ENCODE measurements at places on chromosomes 7 and 10.

DNA sequence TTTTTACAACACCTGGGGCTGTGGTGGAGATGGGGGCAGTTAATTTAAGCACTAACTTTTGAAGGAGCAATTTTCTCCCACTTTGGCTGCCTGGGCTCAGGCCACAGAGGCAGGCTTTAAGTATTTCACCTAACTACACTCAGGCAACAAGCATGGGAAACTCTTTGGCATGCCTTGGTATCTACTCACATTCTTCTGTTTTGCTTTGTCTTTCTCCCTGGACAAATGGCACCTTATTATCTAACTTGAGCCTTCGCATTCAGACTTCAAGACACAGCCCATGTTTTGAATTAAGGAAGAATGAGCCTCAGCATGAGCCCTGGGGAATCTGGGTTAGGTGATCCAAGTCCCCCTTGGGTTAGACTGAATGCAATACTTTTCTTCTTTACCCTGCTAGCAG is 31.8 kb upstream of the BMPER start:
- no peak for DNase-seq

GRCh38 chr10:677750-678661 is 11.5 kb downstream of the DIP2C start:
- no peak for DNase-seq

- DNase-seq, result no peak
These were observed 148.0 kb downstream of the MAPK8 start for GRCh38 chr10:48454302-48455054.

DNA sequence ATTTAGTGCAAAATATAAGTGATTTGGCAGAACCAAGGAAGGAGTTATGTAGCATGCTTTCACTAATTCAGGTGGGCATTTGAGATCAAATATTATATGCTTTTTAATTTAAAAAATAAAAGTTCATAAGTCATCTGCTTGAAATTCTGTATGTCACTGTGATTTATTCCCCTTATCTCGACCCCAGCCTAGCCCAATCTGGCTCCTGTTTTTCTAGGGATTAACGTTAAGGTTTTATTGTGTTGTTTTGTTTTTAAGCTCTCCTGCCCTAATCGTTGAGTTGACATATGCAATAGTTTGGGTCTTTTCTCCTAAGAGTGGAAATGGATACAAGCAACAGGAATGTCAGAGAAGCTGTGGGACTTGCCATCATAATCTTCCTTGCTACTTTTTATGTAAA is 42.6 kb downstream of the WIPF3 start:
- DNase-seq, result no peak

- DNase-seq, result no peak
These were observed 48.6 kb upstream of the NANOS1 start for GRCh38 chr10:118980870-118981269.

- DNase-seq, result no peak
These were observed 28.7 kb upstream of the STRIP2 start for GRCh38 chr7:129405527-129405926.

DNA sequence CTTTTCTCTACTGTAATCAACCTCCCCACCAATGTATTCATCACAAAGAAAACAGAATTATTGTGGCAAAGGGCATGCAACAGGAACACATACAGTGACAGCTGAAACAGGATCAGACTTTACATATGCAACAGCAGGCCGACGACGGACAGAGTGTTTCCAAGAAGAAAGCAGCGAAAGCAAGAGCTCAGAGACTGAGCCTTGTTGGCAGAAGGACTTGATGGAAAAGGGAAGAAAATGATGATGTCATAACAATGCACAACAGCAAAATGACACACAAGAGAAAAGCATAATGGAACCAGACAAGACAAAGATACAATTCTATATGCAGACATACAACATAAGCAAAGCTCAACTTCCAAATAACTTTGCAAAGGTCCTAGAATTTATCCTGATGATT is 106.5 kb downstream of the ARHGAP12 start:
- DNase-seq, result no peak

DNA sequence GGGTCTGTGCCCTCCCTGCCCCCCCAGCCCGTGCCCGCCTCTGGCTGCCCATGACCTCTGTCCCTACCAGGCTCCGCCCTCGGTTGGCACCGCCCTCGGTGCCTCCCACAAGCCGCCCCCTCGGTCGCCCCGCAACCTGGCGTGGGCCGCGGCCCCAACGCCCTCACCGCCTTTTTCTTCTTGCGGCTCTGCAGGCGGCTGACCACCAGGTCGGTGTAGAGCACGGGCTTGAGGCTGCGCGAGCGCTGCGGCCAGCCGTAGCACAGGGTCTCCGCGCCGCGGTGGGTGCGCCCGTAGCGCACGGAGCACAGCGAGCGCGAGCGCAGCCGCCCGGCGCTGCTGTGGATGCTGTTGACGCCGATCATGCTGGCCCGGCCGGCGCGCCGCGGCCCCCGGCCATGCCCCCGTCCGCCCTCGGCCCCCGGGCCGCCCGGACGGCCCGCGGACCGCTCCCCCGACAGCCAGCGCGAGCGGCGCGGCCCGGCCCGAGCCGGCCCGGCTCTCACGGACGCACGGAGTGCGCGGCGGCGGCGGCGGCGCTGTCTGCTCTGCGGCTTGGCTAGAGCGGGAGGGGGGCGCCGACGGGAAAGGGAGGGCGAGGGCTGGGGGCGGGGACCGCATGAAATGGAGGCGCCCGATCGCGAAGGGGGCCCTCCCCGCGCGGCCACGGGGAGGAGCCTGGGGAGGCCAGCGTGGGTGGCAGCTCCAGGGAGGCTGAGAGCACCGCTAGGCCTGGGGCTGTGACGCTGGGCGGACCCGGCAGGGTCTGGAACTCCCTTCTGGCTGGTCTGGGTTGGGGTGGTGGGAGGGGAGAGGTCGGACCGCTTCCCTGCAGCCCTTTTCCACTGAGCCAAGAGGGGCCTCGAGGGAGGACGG is 9.6 kb downstream of the PSD start:
- DNase-seq, result peak; percentile 62

- peak; percentile 42 for DNase-seq
These were observed 14.3 kb downstream of the TSPAN15 start for GRCh38 chr10:69465457-69466157.

GRCh38 chr7:107996072-107996882 is 6.7 kb downstream of the LAMB1 start:
- no peak for DNase-seq

DNA sequence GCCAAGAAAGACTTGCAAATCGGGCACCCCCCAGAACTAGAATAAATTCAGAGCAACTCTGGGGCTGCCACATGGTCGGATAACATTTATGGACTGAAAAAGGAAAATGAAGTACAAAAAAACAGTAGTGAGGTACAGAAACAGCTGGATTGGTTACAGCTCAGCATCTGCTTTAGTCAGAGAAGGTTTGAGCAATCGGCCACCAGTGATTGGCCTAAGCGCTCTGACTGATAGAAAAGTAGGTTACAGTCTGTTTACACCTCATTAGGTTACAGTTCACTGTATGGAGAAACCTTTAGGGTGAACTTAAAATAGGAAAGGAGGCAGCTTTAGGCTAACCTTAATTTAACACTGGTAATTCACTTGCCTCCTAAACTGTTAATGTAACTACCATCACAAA is 102.0 kb upstream of the DKK1 start:
- DNase-seq, result no peak

- no peak for DNase-seq
These were observed 23.3 kb downstream of the RNF133 start for GRCh38 chr7:122675621-122676020.

- no peak for DNase-seq
These were observed 46.3 kb downstream of the PHYHIPL start for GRCh38 chr10:59222788-59223187.

DNA sequence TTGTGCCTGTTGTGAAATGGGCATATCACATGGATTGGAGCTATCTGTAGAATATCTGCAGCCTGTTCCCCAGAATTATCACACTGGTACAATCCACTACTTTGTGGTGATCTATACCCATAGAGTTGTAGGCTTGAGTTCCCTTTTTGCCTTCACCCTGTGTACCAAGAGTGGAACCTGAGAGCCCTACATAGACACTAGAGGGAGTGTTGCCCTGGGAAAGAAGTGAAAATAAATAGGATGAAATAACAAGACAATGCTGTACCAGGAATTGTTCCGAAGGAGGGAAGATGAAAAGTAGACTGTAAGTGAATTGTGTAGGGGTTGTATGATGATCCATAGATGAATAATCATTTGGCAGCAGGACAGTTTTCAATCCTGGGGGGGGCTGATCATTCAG is 9.0 kb downstream of the SORCS3 start:
- DNase-seq, result no peak

DNA sequence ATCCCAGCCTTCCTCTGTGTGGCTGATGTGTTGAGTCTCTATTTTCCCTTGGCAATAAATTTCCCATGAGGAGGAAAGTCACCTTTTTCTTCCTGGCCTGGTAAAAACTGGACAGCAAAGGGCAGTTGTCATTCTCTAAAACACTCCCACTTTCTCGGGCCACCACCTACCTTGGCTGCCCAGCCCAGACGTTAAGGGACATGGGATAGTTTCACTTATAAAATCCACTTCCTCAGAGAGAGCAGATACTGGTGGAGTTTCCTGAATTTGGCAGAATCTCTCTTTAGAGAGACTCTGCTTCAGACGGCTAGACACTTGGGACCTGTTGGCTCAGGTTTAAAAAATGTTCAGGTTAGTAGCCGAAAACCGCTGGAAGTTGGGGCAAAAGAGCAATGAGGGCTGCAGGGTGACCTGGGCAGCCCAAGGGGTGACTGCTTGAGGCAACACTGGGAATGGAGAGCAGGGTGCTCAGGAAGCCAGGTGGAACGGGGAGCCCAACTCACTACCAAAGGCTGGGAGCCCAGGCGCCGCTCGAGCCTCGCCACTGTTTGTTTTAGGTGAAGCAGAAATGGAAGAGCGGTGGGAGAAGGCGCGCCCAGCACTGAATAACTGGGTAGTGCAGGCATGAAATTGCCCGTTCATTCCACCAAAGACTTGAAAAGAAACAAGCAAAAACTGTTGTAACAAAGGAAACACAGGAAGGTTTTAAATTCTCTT is 186.1 kb downstream of the TRIL start:
- DNase-seq, result no peak

- peak; percentile 32 for DNase-seq
These were observed 39.8 kb downstream of the SLC37A3 start for GRCh38 chr7:140358412-140359051.

DNA sequence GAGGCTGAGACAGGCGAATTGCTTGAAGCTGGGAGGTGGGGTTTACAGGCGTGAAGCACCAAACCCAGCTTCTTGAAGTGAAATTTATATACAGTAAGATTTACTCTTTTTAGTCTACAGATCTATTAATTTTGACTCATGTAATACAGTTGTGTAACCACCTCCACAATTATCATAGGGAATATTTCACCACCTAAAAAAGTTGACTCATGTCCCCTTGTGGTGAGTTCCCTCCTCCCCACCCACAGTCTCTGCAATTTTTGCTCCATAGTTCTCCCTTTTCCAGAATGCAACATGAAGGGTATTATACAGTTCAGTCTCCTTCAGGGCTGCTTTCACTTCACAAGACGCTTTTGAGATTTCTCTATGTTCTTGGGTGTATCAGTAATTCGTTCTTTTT is 156.8 kb downstream of the FAM107B start:
- DNase-seq, result no peak

- no peak for DNase-seq
These were observed 187.7 kb downstream of the JAZF1 start for GRCh38 chr7:27992755-27993493.

GRCh38 chr7:69624435-69625230 is 26.4 kb downstream of the AUTS2 start:
- DNase-seq, result no peak

DNA sequence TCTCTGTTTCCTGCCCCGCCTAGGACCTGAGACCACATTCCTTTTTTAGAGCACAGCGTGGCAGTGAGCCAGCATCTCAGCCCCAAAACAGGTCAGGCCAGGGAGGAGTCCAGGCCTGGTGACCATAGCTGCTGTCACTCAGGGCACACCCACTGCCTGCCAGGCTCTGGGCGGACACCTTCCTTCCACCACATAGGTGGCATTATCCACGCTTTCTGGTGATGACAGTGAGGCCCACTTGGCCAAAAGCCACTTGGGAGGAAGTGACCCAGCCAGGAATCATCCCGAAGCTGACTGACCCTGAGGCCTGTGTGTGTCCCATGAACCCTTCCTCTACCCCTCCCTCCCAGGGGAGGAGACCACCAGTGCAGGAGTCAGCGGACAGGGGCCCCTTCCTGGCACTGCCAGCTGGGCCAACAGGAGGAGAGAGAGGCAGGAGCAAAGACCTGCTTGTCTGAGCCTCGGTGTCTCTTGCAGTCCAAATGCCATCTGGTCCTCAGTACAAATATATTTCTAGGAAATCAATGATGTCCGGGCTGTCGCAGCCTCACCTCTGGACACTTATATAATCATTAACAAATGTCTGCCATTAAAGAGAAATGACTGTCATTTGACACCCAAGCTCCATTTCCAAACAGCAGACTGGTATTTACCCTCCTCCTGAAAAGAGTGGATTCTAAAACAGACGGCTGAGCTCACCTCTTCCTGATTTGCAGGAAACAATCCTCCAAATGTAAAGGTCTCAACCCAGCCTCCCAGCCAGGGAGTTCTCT is 63.0 kb downstream of the ABRAXAS2 start:
- DNase-seq, result no peak

GRCh38 chr7:105769901-105770628 is 106.3 kb downstream of the ATXN7L1 start:
- DNase-seq, result no peak

DNA sequence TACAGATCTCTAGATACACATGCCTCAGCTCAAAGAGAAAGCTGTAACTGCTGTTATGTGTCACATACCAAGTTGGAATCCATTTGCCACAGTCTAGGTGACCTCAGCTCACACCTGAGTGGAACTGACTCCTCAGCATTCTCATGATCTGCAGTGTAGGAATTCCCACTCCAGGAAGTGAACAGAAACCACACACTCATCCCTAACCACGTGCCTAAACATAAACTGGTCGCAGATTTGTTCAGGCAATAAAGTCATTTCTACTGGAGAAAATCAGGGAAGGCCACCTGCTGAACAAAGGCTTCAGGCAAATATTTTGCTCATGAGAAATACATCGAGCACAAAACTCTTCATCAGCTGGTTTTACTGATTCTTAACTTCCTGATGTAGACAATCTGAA is 23.0 kb upstream of the ZMYND11 start:
- no peak for DNase-seq

- no peak for DNase-seq
These were observed 14.6 kb downstream of the PPIA start for GRCh38 chr7:44811093-44811492.

DNA sequence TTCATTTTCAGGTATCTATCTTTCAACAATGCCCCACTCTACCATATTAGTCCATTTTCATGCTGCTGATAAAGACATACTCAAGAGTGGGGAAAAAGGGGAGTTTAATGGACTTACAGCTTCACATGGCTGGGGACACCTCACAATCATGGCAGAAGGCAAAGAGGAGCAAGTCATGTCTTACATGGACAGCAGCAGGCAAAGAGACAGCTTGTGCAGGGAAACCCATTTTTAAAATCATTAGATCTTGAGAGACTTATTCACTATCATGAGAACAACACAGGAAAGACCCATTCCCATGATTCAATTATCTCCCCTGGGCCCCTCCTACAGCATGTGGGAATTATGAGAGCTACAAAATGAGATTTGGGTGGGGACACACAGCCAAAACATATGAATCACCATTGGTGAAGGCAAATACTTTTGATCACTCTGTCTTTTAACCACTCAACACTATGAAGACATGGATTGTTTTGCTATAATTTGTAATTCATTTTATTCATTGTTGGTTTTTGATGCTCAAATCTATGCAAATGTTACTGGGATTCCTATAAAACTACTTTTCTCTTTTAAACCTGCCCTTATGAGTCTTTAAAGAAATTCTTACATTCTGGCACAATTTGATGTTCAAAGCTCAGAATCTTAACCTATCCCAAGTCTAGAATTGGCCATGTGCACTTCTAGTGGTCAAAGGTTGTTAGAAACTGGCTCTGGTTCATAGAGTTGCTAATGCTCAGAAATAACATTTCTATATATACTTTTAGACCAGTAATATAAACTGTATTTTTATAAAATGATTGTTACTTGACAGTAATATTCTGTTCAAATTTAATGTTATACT is 15.3 kb downstream of the AKR1C4 start:
- no peak for DNase-seq
